ENCODE measurements at places on chromosomes 4 and X. TPM values are rescaled to one million over a fixed set of nuclear protein-coding genes. Genes with fewer than 3 reads are reported as not detected.

DNA sequence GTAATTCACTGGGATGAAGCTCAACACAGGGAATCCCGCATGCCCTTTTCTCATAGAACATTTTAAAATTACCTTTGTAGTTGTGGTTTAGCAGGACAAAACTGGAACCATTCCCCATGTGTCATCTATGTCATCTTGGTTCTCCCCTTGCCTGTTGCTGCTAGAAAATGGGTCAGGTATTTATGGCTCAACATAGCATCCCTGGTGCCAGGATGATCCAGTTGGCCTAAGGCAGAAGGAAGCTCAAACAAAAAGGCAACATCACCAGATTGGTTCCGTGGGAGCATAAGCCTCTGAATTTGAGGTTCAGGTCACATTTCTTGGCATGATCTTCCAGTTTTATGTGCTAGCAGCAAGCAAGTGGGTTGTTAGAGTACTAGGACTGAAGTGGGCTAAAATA is 552.6 kb upstream of the BOD1L1 start:
- no peak for DNase-seq
- H3K27ac ChIP-seq, result no peak overlapping the region
- no peaks in the 10 kb centered on the region for H3K4me1 ChIP-seq
- no peaks in the 10 kb centered on the region for H3K27me3 ChIP-seq

DNA sequence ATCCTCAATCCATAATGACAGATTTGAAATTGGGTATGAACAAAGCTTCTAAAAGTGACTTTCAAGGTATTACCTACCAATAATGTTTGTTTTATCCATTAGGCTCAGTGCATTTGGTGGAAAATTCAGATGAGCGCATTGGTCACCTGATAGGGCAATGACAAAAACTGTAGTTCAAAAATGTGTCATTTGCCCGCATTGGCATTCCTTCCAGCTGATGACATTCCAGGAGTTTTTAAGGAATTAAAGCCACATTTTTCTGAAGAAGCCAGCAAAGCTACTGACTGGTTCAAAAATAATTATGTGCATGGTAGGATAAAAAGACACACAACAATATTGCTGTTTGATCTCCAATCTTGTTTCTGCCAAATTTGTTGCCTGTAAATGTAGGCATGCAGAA is 473.4 kb upstream of the CPEB2 start:
- no peak for DNase-seq
- H3K4me1 ChIP-seq, result no peaks in the 10 kb centered on the region
- H3K27me3 ChIP-seq, result no peaks in the 10 kb centered on the region
- no peak overlapping the region for H3K4me3 ChIP-seq

DNA sequence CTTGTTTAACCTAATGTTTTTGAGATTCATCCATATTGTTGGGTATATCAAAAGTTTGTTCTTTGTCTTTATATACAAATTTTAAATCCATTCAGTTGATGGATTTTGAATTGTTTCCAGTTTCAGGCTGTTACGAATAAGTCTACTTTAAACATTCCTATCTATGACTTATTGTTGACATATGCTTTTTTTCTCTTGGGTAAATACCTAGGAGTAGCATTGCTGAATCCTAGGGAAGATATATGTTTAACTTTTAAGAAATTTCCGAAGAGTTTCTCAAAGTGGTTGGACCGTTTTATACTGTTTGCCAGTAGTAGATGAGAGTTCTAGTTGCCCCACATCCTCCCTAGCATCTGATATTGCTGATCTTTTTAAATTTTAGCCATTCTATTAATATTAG is 60.9 kb upstream of the IL13RA1 start:
- no peaks in the 10 kb centered on the region for H3K4me1 ChIP-seq
- H3K27me3 ChIP-seq, result no peaks in the 10 kb centered on the region
- H3K36me3 ChIP-seq, result no peaks in the 10 kb centered on the region

GRCh38 chrX:40469316-40469715 is 111.5 kb upstream of the ATP6AP2 start:
- no peaks in the 10 kb centered on the region for H3K27me3 ChIP-seq
- no peaks in the 10 kb centered on the region for H3K4me1 ChIP-seq
- no peak for DNase-seq
- H3K4me3 ChIP-seq, result no peak overlapping the region
- H3K36me3 ChIP-seq, result no peaks in the 10 kb centered on the region

DNA sequence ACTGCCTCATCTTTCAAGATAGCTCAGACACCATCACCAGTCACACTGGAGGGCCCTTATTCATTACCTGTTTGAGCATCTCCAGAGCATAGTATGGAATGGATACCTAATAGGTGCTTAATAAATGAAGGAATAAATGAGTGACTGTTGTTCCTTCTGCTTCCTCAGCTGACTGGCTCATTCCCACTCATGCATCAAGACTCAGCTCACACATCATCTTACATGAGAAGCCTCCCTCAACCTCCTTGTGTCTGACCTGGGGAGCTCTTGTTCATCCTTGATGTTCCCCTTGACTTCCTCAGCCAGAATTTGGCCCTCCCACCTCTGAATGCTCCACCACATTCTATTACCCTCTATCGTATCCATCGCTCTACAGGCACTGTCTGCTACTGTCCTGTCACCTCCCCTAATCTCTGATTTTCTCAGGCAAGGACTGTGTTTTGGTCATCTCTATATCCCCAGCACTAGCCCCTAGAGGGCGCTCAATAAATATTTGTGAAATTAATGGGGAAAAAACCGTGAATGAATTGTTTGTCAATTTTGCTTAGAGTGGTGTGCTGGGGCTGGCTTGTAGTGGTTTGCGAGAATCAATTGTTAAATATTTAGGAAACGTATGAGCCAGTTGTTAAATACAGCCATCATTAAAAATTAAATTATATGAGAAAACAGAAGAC is 88.3 kb downstream of the NHSL2 start:
- no peak for DNase-seq
- no peaks in the 10 kb centered on the region for H3K27me3 ChIP-seq

DNA sequence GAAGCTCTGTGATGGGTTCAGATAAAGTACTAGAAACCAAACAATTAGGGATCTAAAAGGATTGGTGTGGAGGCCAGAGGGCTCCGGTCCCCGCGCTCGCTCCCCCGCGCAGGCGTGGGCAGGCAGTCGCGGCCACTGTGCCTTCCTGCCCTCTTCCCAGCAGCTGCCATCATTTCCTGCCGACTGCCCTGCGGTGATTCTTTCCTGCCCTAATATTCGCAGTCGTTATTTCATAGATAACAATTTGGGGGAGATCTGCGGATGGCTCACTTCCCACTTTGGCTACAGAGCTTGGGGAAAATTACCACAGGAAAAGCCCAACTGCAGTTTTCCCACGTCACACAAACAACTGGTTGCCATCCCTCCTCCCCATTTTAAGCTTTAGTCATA is 2.2 kb downstream of the GRIA2 start:
- H3K4me3 ChIP-seq, result no peak overlapping the region
- H3K27me3 ChIP-seq, result peaks cover 7% of the 10 kb centered on the region
- H3K27ac ChIP-seq, result no peak overlapping the region
- no peak for DNase-seq
- no peaks in the 10 kb centered on the region for H3K36me3 ChIP-seq
- H3K4me1 ChIP-seq, result no peaks in the 10 kb centered on the region

GRCh38 chr4:83358410-83358809 is 23.8 kb upstream of the HPSE start:
- DNase-seq, result no peak
- H3K27me3 ChIP-seq, result no peaks in the 10 kb centered on the region
- no peaks in the 10 kb centered on the region for H3K4me1 ChIP-seq
- H3K4me3 ChIP-seq, result no peak overlapping the region
- no peak overlapping the region for H3K27ac ChIP-seq

TACR3 gene
- not detected for total RNA-seq

SPATA18 gene
- total RNA-seq, result 10.3 TPM
